ENCODE measurements at places on chromosomes 2 and 18.

- ATAC-seq, result no peak
Measured at GRCh38 chr2:187415449-187415848, 32.6 kb downstream of the CALCRL start.

DNA sequence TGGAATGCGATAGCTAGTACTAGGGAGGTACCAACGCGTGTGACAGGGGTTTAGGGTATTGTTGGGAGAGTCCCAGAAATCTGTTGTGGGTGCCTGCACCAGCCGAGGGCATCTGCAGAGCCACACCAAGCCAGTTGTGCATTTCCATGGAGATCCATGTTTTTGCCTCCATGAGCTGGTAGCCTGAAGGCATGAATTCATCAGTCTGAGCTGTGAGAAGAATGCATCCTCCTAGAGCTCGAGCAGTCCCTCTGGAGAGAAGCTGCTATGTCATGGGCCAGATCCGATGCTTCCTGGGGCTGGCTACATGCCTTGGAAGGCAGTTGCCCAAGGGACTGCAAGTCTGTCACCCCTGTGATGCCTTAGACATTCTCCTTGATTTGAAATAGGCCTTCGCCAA is 57.9 kb downstream of the LIPG start:
- no peak for ATAC-seq

DNA sequence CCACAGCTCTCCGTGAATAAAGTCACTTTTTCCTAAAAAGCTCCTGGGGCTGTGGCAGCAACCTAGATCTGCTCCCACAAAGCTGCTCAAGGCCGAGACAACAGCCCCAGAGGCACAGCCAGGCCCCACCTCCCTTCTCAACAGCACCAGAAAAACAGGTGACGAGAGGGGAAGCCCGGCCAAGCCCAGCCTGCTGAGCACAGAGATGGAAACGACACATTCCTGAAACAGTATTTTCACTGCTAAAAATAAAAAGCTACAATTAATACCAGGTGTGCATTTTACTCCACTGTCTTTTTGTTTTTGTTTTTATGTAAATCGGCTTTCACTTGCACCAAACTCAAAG is 199.3 kb downstream of the HDAC4 start:
- ATAC-seq, result peak; percentile 71

GRCh38 chr2:163953390-163953907 is 217.6 kb upstream of the FIGN start:
- no peak for ATAC-seq

DNA sequence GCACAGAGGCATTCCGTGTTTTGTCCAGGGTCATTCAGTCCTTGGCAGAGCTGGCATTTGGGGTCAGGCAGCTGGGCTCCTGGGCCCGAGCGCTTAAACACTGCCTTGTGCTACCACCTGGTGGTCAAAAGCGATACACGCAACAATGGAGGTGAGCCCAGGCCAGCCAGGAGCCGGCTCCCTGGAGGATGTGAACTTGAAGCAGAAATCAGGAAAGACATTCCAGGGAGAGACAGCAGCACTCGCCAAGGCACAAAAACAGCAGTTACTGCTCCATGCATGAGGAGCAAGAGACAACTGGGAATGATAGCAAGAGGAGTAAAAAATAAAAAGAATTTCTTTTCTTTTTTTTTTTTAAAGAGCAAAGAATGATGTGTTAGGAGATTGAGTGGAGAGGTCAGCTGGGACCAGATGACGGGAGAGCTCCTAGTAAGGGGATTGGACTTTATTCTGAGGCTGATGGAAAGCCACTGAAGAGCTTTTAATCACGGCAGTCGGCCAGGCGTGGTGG is 20.7 kb downstream of the SCYGR8 start:
- ATAC-seq, result peak; percentile 100

- no peak for ATAC-seq
Measured at GRCh38 chr2:201956361-201956760, 77.3 kb upstream of the FZD7 start.

DNA sequence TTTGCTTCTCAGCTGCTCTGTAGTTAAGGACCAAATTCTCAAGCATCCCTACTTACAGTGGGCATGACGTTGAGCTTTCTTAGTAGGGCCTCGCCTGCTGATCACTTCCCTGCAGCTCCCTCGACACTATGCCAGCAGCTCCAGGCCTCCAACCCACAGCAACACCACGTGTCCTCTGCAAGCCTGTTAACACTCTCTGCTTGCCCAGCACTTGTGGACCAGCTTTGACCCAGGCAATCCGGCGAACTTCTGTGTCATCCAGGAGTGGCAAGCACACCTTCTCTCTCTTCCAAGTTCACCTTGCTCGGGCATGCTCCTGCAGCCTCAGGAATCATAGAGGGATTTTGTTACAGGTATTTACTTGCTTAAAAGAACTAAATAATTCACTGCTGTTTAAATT is 138.6 kb upstream of the FHL2 start:
- ATAC-seq, result no peak

GRCh38 chr2:28296243-28296642 is 96.4 kb upstream of the FOSL2 start:
- peak; percentile 18 for ATAC-seq

DNA sequence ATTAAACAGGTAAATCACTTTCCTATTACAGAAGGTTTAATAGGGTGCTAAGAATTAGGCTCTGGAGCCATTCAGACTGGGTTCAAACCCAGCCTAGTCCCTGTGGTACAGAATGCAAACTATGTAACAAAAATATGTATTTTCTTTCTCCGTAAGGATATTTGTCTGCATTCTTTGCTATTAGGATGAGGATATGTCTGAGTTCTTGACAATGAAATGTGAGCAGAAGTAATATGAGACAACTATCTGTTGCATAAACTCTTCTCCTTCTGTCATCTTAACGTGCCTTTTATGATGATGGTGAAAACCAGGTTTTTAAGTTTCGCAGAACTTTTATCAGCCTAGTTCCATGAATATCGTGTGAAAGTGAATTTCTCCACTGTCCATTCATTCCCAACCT is 1129.1 kb upstream of the ZEB2 start:
- ATAC-seq, result no peak

DNA sequence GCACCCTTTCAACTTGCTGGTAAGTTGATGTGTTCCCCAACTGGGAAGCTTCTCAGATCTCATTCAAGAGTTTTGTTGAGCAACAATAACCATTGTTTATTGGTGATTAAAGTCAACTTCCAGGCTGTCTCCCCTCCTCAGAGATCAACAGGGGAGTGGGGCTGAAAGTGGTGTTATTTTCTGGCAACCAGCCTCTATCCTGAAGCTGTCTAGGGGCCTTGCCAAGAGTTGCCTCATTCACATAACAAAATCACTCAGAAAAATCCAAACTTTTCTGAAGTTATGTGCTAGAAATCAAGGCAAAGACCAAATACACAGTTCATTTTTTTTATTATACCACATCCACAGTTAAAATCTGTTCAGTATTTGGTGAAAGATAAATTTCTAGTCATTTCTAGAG is 788.4 kb downstream of the LRRTM4 start:
- no peak for ATAC-seq

DNA sequence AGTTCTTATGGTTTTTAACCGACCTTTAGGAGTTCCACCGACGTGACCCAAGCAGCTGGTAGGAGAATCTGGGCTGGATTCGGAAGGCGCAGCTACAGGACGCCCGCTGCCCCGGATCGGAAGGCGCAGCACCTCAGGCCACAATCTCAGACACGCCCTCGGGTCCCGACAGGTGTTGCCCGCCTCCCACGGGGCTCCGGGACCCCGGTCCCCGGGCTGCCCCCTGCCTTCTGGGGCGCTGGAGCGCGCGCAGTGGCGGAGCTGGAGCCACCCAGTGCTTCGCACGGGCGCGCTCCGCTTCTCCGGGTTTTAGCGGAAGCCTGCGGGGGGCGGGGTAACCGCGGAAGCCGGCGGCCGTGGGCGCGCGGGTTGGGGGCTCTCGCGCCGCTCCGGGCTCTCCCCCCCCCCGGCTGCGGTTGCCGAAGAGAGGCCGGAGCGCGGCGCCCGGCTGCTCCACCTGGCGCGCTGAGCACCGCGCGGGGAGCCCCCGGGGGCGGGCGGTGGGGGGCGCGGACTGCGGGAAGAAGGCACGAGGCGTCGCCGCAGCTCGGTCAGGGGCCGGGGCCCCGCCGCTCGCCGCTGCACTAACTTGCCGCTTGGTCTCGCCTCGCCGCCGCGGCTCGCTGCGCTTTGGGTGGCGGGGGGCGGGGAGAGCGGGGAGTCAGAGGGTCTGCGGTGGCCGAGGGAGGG is 718.8 kb downstream of the DPP10 start:
- no peak for ATAC-seq

DNA sequence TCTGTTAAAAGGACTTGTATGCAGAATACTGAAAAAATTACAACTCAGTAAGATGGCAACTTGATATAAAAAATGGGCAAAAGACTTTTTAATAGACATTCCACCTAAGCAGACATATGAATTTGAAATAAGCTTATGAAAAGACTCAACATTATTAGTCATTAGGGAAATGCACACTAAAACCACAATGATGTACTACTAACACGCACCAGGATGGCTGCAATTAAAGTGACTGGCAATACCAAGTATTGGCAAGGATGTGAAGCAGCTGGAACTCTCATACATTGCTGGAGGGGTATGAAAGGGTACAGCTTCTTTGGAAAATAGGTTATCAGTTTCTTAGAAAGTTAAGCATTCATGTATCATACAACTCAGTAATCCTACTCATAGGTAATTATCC is 3.2 kb upstream of the ENOSF1 start:
- ATAC-seq, result no peak

- ATAC-seq, result no peak
Measured at GRCh38 chr18:48835119-48835518, 115.6 kb downstream of the SMAD7 start.

GRCh38 chr2:6077585-6077984 is 385.4 kb downstream of the SOX11 start:
- ATAC-seq, result no peak

DNA sequence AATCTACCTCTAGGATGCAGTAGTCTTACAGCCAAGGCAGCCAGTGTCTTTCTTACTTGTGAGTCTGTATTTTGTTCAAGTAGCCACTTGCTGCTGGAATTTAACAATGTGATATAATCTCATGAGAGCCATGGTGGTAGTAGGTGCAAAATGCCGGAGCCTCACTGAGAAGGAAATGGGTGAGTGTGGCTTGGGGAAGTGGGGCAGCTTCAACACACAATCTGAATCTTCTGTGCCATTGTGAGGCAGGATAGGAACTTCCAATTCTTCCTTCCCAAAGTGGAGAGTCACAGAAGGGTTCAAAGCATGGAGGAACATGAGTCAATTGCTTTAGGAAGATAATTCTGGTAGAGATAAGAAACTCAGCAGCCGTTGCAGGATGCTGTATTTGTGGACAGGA is 158.7 kb upstream of the APCDD1 start:
- no peak for ATAC-seq

- no peak for ATAC-seq
Measured at GRCh38 chr2:173830170-173830569, 135.0 kb downstream of the SP3 start.

- no peak for ATAC-seq
Measured at GRCh38 chr2:866009-866680, 84.5 kb upstream of the SNTG2 start.

DNA sequence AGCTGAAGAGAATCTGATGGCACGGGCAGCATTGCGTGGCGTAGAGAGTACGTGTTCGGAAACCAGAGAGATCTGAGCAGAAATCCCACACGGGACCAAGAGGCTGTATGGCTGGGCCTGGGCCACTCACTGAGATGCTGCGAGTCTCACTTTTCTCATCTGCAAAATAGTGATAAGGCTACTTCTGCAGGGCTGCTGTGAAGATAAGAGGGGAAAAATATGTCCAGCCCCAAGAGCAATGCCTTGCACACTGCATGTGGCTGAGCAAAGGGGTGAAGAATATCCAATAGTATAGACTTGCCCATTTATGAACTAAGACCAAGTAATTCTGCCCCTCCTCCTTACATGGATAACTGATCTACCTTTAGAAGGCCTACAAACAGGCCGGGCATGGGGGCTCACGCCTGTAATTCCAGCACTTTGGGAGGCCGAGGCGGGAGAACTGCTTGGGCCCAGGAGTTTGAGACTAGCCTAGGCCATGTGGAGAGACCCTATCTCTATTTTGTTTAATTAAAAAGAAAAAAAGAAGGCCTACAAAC is 3.1 kb downstream of the FECH start:
- no peak for ATAC-seq

DNA sequence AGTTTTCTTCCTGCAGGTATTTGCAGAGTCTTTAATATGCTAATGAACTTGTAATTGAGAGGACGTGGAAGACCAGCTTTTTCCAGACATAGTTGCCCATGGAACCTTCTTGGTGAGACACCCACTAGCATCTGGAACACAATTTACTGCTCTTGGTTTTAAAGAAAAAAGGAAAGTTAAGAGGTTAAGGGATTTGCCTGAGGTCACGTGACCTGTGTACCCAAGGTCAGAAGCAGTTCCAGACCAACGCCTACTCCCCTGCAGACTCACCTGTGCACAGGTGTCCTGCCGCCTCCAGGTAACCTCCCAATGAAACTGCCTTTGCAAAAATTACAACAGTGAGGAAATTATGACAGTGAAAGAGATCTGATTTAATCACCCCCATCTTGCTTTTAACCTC is 172.7 kb downstream of the ANAPC1 start:
- ATAC-seq, result no peak

DNA sequence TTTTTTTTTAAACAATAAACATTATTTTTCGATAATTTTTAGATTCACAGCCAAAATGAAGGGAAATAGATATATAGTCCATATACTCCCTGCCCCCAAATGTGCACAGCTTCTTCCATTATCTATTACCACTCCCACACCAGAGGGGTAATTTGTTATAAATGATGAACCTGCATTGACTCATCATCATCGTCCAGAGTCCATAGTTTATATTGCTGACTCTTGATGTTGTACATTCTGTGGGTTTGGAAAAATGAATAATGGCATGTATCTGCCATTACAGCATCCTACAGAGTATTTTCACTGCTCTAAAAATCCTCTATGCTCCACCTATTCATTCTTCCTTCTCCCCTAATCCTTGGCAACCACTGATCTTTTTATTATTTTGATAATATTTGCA is 121.5 kb downstream of the LTBP1 start:
- peak; percentile 52 for ATAC-seq

- peak; percentile 46 for ATAC-seq
Measured at GRCh38 chr2:112542984-112543661, 858 bp downstream of the POLR1B start.

GRCh38 chr18:2958819-2959298 is 54.1 kb downstream of the LPIN2 start:
- no peak for ATAC-seq

- no peak for ATAC-seq
Measured at GRCh38 chr2:221553333-221553732, 18.8 kb downstream of the EPHA4 start.

- no peak for ATAC-seq
Measured at GRCh38 chr2:158181171-158181570, 79.5 kb downstream of the UPP2 start.

Data from SK-N-SH treated with all-trans-retinoic acid at 6 μM for 48 hours (cell line).